ENCODE measurements at places on chromosomes 6 and 20.

DNA sequence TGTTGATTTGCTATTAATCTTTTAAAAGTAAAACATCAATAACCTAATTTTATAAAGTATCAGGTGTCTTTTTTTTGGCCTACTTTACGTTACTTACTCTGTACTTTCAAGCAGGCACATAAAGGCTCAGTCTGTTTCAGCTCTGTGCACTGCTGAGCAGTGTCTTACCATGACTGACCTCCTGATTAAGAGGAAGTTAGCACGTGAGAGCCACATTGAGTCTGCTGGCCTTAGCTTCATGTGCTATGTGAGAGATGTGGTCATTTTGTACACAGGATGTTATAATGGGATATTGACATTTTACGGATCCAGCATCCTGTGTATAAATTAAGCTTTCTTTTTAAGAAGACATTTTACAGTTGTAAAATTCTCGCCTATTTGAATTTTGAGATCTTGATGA, 31.9 kb downstream of the ARID1B start:
- peak; percentile 46 for DNase-seq

- DNase-seq = peak; percentile 51
These were observed 311.2 kb upstream of the OPRM1 start for GRCh38 chr6:153727885-153728284.

DNA sequence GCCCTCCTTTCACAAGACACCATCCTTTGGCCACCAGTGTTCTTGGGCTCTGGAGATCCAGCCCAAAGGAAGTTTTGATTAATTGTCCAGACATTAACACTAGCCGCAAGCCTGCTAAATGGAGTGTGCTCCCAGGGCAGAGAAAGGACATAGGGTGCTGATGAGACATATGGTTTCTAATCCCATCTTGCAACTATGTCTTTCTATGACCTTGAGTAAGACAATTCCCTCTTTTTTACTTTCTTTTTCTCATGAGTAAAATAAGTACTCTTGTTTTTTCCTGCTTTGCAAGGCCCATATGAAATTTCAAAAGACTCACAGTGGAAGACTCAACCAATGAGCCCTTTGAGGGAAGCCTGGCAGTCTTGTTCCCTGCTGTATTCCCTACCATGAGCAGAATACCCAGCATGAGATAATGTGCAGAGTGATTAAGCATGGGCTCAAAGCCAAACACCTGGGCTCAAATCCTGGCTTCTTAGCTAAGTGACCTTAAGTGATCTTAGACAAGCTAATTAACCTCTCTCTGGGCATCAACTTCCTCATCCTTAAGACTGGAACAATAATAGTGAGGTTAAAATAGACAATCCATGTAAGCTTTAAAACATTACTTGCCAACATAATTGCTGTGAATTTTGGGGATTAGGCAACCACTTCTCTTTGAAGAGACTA, at the start of gene WFDC10B:
Gene WFDC10B, minus strand, starts transcription at position 51 of the 669 bp plus-strand sequence. CDS start 19,027 bp downstream, outside the sequence.
- no peak for DNase-seq

DNA sequence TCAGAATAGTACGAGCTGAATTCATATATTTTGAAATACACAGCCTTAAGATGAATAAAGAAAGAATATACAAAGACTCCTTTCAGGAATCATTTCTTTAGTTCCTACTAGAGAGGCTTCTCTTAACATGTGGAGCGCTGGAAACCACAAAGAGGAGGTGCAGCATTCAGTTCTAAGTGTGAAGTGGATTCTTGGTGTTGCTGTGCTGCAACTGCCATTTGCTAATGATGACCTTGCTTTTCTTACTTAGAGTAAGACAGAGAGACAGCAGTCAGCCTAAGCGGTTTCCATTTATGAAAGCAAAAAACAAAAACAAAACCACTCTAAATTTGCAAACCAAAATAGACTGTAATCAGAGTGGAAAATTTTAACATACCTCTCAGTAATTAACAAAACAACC, 629.0 kb downstream of the EPHA7 start:
- no peak for DNase-seq

GRCh38 chr6:120278689-120279396, 929.3 kb upstream of the MAN1A1 start:
- no peak for DNase-seq

GRCh38 chr6:42984924-42985475, 630 bp downstream of the PPP2R5D start:
- DNase-seq = no peak

DNA sequence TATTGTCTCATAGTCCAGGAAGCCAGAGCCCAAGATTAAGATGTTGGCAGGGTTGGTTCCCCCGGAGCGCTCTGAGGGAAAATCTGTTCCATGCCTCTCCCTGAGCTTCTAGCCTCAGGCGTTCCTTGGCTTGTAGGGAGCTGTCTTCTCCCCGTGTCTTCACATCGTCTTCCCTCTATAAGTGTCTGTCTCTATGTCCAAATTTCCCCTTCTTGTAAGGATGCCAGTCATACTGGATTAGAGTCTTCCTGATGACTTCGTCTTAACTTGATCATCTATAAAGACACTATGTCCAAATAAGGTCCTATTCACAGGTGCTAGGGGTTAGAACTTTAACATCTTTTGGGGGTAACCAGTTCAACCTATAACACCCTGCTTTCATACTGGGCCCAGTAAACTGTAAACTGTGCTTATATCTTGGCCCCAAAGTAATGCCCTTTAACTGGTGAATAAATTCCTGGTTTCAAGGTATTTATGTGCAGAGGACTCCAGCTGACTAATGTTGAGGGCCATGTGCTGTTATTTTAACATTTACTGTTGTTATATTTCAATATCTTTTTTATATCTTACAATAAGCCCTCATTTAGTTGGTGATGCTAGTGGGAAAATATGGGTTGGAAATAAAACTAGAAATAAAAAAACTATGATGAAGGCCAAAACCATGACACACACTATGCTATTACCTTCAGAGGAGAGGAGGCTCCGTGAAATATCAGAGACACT, 101.7 kb upstream of the IYD start:
- DNase-seq = no peak

DNA sequence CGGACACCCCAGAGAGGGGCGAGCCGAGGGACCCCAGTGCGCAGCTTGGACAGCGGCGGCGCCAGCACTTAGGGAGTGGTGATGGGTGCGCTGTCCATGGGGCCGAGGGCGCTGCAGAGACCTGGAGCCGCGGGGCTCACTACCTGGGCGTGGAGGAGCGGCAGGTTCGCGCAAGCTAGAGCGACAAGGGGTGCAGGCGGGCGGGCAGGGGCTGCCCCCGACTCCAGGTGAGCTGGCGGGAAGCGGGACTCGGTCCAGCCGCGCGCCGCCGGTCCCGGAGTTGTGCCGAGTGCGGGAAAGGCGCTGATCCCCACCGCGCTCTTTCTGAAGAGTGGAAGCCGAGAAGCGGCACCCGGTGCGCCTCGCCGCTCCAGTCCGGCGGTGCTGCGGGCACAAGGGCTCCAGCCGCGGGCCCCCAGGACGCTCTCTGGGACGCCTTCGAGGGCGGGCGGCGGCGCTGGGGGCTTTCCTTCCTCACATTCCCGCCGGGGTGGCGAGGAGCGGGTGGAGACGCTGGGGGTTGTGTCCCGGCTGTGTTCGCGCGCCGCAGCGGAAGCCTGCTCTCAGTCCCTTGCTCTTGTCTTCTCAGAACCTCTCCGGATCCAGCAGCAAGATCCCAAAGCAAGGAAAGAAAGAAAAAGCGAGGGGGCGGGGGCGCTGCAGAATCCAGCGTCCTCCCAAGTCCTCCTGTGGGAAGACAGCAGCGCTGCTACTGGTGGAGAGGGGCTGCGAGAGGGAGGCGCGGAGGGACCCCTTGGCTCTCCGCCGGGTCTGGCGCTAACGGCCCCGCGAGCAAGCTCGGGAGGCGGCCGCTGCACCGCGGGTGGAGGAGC, at the start of gene B3GAT2:
Gene B3GAT2, minus strand, starts transcription at position 610 of the 833 bp plus-strand sequence. CDS start 631 bp downstream, outside the sequence.
- DNase-seq = peak; percentile 23

DNA sequence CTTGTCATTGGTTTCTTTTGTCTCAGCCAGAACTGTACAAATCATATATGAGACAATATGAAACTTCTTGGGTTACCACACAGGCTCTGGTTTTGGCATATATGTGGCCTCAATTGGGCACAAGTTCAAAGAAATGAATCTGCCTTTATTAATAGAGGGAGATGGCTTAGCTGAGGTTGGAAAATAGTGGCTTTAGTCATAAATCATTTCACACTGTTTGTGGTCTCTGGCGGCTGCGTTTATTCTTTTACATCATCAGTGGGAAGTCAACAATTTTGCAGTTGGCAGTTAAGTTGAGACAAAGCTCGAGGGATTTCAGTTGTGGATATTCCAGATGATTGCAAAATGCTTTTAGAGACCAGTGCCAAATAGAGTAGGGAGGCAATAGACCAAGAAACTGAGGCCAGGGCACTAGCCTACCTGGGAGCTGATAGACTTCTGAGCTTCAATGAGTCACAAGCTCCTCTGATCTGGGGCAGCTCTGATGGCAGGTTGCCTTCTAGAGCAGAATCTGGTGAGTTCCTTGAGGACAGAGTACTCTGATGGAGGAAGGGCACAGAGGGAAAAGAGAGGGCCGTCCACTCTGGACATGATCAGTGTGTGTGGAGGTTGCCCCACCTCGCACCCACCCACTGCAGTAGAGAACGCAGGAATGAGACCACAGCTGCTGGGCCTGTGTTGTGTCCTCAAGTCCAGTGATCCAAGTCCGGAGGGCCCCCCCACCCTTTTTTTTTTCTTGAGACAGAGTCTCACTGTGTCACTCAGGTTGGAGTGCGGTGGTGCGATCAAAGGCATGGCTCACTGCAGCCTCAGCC, 73.5 kb downstream of the ARMC2 start:
- DNase-seq = peak; percentile 85

- DNase-seq = no peak
These were observed 24.4 kb downstream of the SLC22A23 start for GRCh38 chr6:3432416-3432815.

DNA sequence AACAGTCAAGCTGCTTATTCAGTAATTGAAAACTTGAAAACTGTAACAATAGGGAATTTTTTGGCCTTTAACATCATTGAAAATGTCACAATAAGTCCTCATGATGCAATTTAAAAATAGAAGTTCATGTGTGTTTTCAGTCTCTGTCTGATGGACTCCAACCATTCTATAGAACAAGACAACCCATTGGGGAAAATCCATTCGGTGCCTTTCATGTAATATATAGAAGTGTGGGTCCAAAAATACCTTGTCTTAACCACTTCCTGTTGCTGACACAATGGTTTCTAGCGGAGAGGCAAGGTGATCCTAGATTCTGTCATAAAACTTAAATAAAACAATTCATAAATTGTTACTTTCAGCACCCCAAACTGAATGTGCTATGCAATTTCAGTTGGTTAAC, 1131.3 kb upstream of the MAP3K7 start:
- DNase-seq = no peak

DNA sequence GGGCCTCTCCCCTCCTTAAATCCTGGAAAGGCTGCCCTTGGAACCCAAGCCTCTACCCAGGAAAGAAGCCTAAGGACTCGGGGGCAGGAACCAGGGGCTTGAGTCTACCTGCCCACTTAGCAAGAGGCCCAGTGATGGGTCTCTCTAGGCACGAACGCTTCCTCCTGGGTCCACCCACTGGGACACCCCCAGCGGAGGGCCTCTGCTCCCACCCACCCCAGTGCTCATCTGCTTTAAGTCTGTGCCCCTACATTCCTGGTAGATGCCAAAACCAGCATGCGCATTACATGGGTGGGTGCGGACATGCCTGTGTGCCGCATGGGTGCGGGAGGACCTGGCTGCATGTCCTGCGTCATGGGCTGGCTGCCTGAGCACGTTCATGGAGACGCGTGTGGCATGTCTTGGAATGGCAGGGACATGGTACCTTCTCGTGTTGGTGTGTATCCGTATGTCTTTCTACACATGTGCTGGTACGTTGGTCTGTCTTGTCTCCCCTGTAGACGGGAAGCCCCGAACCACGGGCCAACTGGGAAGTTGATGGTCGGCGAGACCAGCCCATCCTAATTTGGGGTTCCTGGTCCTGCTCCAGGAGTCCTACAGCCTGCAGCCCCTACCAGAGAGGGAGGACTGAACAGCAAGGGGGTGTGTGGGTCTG, 29.3 kb downstream of the SNPH start:
- DNase-seq = no peak

DNA sequence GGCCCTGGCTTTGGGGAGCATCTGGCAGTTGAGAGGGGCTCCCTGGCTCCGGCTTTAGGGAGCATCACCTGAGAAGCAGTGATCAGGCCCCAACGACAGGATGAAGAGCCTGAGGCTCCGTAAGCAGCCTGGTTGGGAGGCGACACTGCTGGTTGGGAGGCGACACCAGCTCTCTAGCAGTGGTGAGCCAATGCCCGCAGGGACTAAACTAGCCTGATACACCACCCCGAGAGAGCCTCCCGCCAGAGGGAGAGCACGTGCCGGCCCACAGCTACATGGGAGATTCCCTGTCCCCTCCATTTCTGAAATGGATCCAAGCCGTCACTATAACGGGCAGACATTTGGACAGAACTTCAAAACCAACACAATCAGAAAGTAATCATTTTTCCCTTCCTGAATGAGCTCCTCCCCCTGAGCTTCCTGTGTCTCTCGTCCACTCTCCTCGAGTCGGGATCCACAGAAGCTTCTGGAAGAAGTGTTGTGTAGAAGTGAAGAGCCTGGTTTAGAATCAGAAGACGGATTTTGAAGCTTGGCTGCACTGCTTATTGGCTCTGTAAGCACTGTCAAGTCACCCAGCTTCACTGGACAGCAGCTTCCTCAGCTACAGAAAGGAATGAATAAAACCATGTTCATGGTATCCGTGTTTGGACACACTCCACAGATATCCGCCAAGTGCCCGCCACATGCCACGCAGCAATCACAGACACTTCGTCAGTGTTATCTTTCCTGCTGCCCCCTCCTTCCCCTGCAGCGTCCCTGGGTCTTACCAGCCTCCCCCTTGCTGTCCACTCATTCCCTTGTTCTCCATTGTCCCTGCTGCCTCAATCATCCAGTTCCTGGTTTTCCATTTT, 199.6 kb downstream of the TTLL2 start:
- no peak for DNase-seq

GRCh38 chr20:7770578-7770977, 169.7 kb downstream of the HAO1 start:
- peak; percentile 18 for DNase-seq

DNA sequence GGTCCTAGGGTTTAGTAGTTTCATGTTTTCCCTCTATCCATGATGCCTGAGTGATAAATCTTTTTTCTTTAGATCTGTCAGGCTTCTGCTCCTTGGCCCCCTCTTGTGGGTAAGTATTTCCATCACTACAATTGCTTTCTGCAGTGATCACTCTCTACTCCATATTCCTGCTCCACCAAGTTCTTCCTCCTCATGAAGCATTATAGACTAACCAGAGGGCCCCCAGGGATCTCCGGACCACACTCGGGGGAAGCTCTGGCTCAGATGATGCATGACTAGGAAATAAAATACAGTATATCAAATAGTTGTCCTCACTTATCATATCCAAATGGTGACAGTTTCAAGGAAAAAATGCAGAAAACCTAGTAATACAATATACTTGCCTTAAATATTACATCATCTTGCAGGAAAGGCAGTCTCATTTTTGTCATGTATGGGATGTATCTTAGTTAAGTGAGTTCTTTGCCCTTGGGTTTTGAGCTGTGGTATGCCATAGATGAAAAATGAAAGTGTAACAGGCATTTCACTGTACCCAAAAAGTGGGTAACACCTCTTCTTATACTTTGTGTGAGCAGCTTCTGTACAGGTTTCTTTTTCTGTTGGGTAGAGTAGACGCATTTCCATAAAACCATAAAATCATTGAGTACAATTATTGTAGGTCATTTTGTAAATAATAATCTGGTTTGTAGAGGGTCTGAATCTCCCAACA, 200.9 kb upstream of the EYA4 start:
- DNase-seq = peak; percentile 51

- DNase-seq = no peak
These were observed 14.9 kb downstream of the TTI1 start for GRCh38 chr20:38018385-38018784.

GRCh38 chr20:21214431-21214830, 88.5 kb downstream of the KIZ start:
- DNase-seq = no peak
